GM04504 (cell line): ENCODE measurements at places on chromosomes 3 and 15.

- no peak for DNase-seq
These were observed 12.6 kb downstream of the GHRL start for GRCh38 chr3:10280177-10280529.

DNA sequence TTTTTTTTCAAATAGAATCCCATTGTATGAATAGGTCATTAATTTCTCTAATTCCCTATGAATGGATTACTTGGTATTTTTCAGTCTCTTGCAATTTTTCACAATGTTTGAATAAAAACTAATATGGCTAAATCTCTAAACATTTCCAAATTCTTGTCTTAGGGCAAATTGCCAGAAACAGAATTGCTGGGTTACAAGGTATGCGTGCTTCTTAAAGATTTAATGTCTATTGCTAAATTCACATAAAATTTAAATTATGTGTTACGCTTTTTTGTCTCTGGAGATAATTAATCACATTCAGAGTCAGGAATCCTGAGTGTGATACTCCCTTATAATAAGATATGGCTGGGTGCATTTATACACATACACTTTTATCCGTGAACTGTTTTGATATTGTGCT lies 264.5 kb upstream of the TBL1XR1 start:
- no peak for DNase-seq

DNA sequence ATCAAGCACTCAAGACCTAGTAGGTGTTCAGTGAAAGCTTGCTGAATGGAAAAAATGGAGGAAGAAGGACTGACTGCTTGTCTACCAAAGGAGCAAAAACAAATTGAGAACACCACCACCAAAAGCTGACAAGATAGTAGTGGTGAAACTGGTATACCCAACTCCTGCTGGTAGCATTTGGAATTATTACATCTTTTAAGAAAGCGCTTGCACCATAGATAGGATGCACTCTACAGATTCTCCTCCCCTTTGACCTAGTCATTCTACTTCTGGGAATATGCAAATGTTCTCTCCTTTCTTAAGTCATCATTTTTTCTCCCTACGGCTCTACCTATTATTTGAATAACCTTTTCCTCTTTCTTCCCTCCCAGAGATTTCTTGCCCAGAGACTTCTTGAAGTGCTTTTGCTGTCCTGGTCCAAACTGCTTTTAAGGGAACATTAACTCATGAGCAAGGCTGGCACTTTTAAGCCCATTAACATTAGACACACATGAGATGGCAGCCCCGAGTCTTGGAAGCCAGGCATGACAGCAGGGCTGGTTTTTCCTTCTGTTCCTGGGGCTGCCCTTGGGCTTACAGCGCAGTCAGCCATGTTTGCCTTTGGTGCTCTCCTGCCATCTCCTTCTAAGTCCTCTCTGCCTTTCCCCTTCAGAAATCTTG lies 75.0 kb upstream of the TLE3 start:
- no peak for DNase-seq

DNA sequence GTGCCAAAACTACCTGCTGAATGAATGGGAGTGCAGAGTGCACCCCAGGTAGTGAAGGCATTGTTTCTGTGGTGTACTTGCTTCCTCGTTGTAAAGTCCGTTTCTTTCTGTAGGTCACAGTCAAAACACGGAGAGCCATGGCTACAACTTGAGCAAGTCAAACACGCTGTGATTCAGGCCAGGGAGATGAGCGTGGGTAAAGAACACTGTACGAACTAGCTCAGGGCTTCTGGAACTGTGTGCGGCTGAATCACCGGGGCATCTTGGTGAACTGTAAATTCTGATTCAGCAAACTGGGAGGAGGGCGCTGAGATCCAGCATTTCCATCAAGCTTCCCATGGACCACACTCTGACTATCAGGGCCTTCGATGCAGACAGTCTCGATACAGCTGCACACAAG lies 5.0 kb upstream of the TNK2 start:
- DNase-seq, result no peak

GRCh38 chr3:195131176-195131575 lies 139.8 kb downstream of the XXYLT1 start:
- no peak for DNase-seq
